Stimulated activated CD8-positive, alpha-beta memory T cell treated with anti-CD3 and anti-CD28 coated beads, Interleukin-7, amount 100 ng/mL, for 1 hour (primary cell): ENCODE measurements at places on chromosomes 1 and 21.

GRCh38 chr1:157311730-157312081 is 173.5 kb upstream of the ETV3 start:
- no peak for DNase-seq

GRCh38 chr1:86537928-86538695 is 8.8 kb upstream of the CLCA4 start:
- no peak for DNase-seq

- DNase-seq = no peak
Observed at GRCh38 chr1:183871142-183871541, 66.2 kb downstream of the RGL1 start.

DNA sequence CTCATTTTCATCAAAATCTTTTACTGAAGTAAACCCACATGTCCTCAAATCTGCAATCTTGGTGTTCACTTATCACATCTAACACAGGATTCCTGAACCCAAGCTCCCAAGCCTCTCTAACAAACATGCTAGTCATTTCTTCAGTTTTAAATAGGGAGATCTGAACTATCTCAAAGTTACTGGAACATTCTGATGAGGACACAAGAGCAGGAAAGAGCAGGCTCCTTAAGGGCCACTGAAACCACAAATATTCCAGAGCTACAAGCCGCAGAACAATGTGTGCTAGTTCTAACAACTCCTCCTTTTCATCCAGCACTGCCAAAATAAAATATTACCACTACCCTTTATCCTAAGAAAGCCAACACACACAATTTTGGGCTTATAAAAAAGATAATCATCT is 38.9 kb downstream of the WARS2 start:
- DNase-seq = no peak

DNA sequence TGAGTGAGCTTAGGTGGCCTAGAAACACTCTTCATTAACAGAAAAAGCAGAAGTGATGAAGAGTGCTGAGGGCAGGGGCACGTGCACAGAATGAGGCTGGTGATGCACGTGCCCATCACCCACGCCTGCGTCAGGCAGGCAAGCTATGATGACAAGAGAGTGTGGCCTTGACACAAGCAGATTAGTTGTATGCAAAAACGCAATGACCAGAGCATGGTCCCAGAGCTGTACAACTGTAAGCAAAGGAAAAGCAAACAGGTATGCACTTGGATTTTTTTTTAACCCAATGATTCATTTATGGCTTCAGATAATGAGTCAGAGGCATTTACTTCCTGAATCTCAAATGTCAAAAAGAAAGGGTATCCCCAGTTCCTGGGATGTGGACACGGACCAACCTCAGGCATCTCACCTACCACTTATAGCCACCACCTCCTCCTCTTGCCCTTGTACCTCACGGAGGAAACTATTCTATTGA is 9.1 kb upstream of the TMEM61 start:
- DNase-seq = no peak

DNA sequence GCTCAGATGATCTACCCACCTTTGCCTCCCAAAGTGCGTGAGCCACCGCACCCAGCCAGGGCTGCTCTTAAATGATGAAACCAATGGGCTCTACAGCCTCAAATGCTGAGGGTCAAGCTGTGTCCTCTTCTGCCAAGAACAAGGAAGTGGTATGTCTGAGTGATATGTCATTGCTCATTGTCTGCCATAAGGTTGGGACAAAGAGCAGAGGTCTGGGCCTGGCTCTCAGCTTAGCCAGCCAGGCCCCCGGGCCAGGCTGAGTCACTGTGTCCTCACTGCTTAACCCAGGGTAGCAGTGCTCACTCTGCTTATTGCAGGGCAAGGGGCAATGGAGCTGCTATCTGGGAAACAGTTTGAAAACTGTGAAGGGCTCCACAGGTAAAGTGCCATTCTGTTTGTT is 8.3 kb upstream of the ETS2 start:
- no peak for DNase-seq

DNA sequence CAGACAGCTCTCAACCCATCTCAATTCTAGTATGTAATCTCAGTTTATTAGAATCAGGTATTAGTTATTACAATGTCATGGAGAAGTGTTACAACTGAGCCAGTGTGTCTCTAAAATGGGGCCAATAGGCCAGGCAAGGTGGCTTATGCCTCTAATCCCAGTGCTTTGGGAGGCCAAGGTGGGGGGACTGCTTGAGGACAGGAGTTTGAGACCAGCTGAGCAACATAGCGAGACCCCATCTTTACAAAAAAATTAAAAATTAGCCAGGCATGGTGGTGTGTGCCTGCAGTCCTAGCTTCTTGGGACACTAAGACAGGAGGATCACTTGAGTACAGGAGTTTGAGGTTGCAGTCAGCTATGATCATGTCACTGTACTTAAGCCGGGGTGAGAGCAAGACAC is 104.9 kb downstream of the BCAR3 start:
- DNase-seq = no peak

GRCh38 chr1:52707927-52708655 is 9.9 kb upstream of the COA7 start:
- no peak for DNase-seq

DNA sequence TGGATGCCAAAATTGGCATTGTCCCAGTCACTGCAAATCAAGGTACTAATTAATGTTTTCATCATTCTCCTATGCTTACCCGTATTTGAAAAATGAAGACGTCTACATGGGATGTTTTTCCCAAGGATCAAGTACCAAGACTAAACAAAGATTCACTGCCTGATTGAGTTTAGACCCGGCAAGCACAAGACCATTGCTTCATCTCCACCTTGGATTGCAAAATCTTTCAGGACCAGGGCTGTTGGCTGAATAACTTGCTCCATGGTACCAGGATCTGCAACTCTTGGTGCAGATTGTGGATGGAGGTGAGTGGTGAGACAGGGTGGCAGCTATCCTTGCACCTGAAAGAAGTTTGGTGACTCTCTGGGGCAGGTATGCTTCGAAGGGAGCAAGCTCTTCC is 122.5 kb upstream of the ETS2 start:
- no peak for DNase-seq

DNA sequence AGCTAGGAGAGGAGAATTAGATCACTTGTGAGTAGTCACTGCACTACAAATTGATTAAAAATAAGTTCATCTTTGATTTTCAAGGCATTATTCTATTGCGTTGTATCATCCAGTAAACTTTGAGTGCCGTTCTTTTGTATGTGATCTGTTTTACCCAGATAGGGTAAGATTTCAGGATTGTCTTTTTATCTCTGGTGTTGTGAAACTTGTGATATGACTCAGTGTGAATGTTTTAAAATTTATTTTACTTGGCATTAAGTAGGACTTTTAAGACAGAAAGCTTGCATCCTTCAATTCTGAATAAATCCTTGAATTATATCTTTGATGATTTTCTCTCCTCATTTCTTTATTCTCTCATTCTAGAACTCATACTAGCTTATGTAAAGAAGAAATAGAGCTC is 93.3 kb upstream of the ADAMTS5 start:
- DNase-seq = no peak

- no peak for DNase-seq
Observed at GRCh38 chr1:32142446-32143301, 34.8 kb downstream of the KPNA6 start.

GRCh38 chr1:198186916-198187580 is 30.2 kb downstream of the NEK7 start:
- DNase-seq = no peak

DNA sequence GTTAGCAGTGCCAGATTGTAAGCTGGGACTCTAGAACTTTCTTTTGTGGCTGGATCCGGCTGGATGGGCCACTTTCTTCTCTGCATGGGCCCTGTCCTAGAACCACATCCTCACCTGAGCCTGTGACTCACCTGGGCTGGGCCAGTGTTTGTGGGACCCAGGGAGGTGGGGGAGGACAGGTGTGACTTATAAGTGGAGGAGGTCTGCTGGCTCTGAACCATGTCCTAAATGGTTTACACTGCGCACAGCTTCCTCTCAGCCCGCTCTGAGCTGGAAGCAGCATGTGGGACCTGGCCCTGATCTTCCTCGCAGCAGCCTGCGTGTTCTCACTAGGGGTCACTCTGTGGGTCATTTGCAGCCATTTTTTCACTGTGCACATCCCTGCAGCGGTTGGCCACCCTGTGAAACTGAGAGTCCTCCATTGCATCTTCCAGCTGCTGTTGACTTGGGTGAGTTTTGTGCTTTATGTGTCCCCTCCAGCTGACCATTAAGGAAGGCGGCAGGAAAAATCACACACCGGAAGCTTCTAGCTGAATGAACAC is at the start of gene AADACL3:
Gene AADACL3, plus strand, starts transcription at position 215 of the 542 bp plus-strand sequence. Its CDS starts 67 bp downstream, at position 282.
- DNase-seq = no peak

GRCh38 chr1:109850194-109850593 is 60.5 kb upstream of the CSF1 start:
- DNase-seq = no peak

GRCh38 chr1:224262373-224263054 is 67.5 kb downstream of the NVL start:
- DNase-seq = no peak

GRCh38 chr1:220043646-220044045 is 2.7 kb downstream of the EPRS1 start:
- no peak for DNase-seq

GRCh38 chr1:29865051-29865450 is 628.7 kb downstream of the PTPRU start:
- DNase-seq = no peak

DNA sequence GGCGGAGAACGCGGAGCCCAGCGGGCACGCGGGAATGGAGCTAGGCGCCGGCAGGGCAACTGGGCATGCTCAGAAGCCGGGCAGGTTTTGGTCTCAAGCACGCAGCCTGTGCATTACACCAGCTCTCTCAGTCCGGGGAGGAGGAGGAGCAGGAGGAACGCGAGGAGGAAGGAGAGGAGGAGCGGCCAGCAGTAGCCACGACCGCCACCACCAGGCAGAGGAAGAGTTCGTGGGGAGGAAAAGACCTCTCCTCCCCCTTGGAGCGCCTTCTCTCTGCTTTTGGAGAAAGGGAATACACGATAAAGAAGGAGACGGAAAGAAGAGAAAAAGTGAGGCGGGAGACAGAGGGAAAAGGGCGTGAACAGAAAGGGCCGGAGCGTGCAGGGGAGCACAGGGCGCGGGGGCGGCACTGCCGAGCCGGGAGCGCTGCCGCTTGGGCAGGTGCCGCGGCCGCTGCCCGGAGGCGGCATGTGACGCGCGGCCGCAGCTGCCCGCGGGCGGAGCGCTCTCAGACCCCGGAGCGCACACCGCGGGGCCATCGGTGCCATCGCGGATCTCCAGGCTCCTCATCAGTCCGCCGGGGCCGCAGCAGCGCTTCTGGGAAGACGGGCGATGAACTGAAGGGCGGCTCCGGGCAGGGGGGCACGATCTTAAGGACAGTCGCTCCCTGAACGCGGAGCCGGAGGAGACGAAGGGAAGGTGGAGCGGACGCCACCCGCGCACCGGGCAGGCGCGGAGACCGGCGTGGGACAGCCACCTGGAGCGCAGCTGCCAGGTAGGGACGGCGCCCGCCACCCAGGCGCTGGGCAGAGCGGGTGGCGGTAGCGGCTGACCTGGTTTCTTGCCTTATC is at the start of gene CHRM3:
Gene CHRM3, plus strand, starts transcription at position 116 of the 851 bp plus-strand sequence. CDS start 520,884 bp downstream, outside the sequence.
- no peak for DNase-seq
